ENCODE measurements at places on chromosomes 3 and 15.

GRCh38 chr3:120552184-120553172 lies 43.7 kb upstream of the NDUFB4 start:
- DNase-seq, result no peak

GRCh38 chr15:34847598-34847997 lies 52.2 kb upstream of the ACTC1 start:
- no peak for DNase-seq

DNA sequence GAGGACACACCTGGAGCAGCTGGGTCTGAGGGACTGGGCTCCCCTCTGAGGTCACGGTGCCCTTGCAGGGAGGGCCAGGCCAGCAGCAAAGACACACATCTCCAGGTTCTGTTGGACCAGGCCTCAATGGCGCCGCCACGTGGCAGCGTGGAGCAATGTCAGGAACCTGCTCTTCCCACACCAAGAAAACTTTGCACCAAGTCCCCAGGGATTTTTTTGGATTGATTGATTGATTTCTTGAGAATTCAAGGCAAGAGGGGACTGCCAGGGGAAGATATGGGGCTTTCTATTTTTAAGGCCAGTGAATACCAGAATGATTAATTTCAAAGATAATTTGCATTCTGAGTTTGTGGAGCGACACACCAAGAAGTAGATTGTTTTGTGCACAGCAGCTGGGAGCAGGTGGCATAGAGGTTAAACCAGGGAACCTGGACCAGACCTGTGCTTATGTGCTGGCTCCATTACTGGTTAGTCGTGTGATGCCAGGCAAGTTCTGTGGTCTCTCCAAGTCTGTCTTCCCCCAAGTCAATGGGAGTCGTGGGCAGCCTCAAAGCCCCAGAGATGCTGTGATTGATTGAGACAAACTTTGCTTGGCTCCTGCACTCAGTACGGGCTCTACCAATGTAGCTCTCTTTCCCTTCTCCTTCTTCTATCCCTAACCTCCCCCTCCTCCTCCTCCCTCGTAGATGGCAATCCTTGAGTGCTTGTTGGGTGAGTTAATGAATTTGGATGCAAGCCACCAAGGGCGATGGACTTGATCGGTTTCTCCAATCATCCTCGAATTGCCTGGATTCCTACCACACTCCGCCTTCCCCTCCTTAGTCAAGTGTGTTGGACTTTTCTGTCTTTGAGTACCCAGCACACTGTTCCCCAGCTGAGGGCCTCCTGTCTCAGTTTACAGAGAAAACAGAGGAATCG lies 96.2 kb upstream of the TRPM1 start:
- peak; percentile 67 for DNase-seq

- no peak for DNase-seq
These were observed 148.4 kb upstream of the ATP11B start for GRCh38 chr3:182644790-182645433.

- DNase-seq, result no peak
These were observed 218.7 kb downstream of the KCNMB2 start for GRCh38 chr3:178754852-178755510.

DNA sequence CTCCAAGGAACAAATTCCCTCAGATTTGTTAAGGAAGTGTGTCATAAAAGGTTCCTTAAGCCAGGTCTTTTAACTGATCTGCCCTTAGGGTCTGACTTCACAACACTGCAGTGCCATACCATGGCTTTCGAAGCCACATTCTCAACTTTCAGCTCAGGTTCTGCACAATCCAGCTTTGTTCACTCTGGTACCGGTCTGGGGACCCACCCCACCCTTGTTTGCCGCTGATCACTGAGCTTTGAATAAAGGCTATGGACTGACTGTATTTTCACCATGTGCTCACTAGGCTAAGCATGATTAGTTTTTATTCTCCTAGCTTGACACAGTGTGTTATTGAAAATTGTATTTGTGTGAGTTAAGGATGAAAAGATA lies 15.9 kb downstream of the SNX1 start:
- no peak for DNase-seq
